Fibroblast of the aortic adventitia (primary cell): ENCODE measurements at places on chromosomes 2 and 18. TPM values are rescaled to one million over a fixed set of nuclear protein-coding genes. Genes with fewer than 3 reads are reported as not detected.

Gene OTOS
- total RNA-seq: not detected in 2 replicates

Gene IL36A
- total RNA-seq: 2.0 TPM in 1 of 2 replicates, not detected in the other

Gene SIX2
- 2.9 and 8.3 TPM in 2 replicates for total RNA-seq

Gene ABCG8
- not detected in 2 replicates for total RNA-seq

Gene COBLL1
- total RNA-seq: 18.4 and 25.3 TPM in 2 replicates

Gene RNF152
- total RNA-seq: 7.3 and 12.8 TPM in 2 replicates

Gene WNT10A
- not detected in 2 replicates for total RNA-seq

Gene HTRA2
- total RNA-seq: 27.1 and 32.9 TPM in 2 replicates

Gene CCT4
- total RNA-seq: 145 and 179 TPM in 2 replicates

Gene ADGRF3
- total RNA-seq: 0.09 TPM in 1 of 2 replicates, not detected in the other

Gene TUBB8B
- not detected in 2 replicates for total RNA-seq

Gene C2orf66
- 0.27 TPM in 1 of 2 replicates, not detected in the other for total RNA-seq

Gene ALPP
- total RNA-seq: not detected in 2 replicates

Gene ANKRD30B
- total RNA-seq: 0.36 and 2.7 TPM in 2 replicates

Gene RAB6D
- under 0.01 TPM in 1 of 2 replicates, not detected in the other for total RNA-seq

Gene NAT8
- not detected in 2 replicates for total RNA-seq

Gene FABP1
- total RNA-seq: not detected in 2 replicates

Gene GREB1L
- 1.9 and 3.7 TPM in 2 replicates for total RNA-seq

Gene ACTG2
- total RNA-seq: 2.4 TPM in 1 of 2 replicates, not detected in the other

Gene GPR45
- total RNA-seq: not detected in 2 replicates

Gene UGT1A3
- not detected in 2 replicates for total RNA-seq

Gene GATA6
- 22.5 and 34.0 TPM in 2 replicates for total RNA-seq

Gene SLC19A3
- total RNA-seq: 0.18 and 1.6 TPM in 2 replicates

Gene LIMS4
- 4.7 and 6.1 TPM in 2 replicates for total RNA-seq

Gene UGT1A4
- total RNA-seq: not detected in 2 replicates

Gene RUFY4
- not detected in 2 replicates for total RNA-seq

Gene XDH
- total RNA-seq: 3.1 TPM in 1 of 2 replicates, not detected in the other

Gene OTX1
- total RNA-seq: 0.27 and 0.57 TPM in 2 replicates

Gene HAAO
- total RNA-seq: 0.90 and 5.4 TPM in 2 replicates

Gene TNFRSF11A
- total RNA-seq: 0.08 and 1.1 TPM in 2 replicates

Gene TCF4
- 105 TPM in 2 replicates for total RNA-seq

Gene NETO1
- not detected in 2 replicates for total RNA-seq

Gene VRK2
- 18.4 and 47.1 TPM in 2 replicates for total RNA-seq

Gene SLC23A3
- total RNA-seq: 1.6 and 3.1 TPM in 2 replicates

Gene SLC38A11
- 0.45 TPM in 1 of 2 replicates, not detected in the other for total RNA-seq

Gene PDK1
- 5.6 and 16.4 TPM in 2 replicates for total RNA-seq
